G401 (cell line): ENCODE measurements at places on chromosomes 7 and 10. TPM values are rescaled to one million over a fixed set of nuclear protein-coding genes. Genes with fewer than 3 reads are reported as not detected.

HYAL4 gene
- not detected in 2 replicates for total RNA-seq

CHN2 gene
- total RNA-seq: not detected in 2 replicates

DNA sequence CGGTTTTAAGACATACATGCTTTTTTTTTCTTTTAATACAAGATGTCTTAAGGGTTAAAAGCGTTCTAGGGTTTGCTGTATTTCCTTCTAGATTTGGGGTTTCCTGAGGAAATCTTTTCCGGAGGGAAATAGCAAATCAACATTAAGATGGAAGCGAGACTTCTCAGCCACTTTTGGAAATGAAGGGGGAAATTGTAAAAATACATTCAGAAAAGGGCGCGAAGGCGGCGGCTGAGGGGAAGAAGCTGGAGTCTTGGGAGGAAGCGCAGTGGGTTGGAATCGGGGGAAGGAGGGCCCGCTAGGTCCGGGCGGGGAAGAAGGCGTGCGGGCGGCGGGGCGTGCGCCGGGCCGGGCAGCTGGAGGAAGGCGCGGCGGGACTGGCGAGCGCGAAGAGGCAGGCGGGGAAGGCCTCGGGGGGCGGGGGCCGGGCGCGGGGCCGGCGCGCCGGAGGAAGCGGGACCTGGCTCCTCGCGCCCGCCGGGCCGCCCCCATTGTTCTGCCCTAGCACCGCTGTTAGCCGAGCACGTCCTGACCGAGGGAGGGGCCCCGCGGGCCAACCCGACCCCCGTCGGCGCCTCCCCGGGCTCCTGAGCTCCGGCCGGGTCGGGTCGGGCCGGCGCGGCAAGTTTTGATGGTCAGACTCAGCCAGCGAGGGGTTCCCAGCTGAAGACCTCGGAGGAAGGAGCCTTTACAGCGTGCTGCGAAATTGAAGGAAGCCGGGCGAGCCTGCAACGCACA is 1.5 kb upstream of the SKIDA1 start:
- DNase-seq: peak; percentile 68

DNA sequence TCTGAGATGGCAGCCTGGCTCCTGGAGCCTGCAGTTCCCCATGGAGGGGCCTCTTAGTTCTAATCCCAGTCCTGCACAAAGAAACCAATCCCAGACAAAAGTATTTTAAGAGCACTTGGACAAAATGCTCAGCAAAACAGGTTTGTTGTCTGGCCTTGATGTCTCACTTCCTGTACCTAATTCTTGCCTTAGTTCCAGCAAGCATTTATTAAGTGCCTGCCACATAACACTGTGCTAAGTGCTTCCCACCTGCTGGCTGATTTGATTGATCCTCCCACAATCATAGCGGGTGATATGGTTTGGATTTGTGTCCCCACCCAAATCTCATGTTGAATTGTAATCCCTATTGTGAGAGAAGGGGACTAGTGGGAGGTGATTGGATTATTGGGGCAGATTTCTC is 65.7 kb upstream of the HABP2 start:
- no peak for DNase-seq

- DNase-seq: peak; percentile 27
These were observed 100.9 kb upstream of the YAE1 start for GRCh38 chr7:39465055-39465929.
